ENCODE measurements at places on chromosomes 1 and 21.

DNA sequence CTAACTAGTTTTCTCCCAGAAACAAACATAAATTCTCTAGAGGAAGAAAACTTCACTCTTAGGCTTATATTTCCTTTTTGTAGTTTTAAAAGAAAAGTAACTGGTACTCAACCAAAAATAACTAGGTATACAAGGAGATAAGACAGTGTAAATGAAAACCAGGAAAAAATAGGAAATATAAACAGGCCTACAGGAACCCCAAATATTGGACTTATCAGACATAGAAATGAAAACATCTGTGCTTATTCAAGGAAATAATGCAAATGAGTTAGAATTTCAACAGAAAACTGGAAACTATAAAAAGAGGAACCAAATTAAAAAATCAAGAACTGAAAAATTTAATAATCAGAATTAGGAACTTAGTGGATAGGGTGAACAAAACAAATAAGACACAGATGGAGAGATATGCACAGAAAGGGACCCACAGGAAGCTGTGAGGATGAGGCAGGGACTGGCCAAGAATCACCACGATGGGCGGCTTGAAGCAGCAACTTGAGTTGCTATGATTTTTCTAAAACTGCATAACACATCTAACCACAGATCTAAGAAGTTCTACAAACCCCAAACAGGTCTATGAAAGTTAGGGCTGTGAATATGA, 67.5 kb upstream of the ACTRT2 start:
- DNase-seq = no peak

GRCh38 chr1:17094664-17095063, 24.6 kb downstream of the PADI2 start:
- DNase-seq = no peak

DNA sequence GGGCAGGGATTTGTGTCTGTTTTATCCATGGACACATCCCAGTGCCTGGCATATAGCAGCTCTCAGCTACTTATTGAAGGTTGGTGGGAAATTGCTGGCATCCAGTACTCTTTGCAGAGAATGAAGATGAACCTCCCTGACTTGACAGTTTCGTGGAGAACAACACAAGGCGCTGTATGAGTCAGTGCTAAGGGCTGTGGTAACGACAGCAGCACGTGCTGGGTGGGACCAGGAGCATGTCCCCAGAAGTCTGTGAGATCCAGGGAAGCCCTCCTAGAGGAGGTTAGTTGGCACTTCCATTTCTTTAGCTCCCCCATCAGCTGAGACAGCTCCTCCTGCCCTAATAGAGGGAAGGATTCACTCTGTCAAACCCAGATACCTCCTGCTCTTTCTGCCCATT, 25.9 kb upstream of the IL19 start:
- DNase-seq = no peak

DNA sequence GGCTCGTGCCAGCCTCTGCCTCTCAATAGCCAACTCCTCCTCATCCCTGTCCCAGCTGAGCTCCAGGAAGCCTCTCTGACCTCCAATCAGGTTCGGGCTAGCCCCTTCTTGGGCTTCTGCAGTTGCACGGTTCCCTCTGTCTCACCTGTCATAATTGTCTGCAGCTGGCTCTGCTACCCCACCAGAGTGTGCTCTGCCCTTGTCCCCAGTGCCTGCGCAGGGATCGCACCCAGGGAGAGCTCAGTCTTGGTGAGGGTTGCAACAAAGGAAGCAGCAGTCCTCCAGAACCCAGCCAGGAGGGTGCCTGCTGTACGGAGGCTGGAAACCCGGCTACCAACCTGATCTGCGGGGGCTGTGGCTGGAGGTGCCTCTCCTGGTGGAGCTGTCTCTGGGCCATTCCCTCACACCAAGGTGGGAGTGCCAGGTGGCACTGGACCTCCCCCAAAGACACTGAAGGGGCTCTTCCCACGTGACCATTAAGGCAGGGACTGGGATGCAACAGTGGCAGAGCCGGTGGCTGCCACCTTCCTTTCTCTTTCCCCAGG, 63.5 kb upstream of the DMRTB1 start:
- no peak for DNase-seq

DNA sequence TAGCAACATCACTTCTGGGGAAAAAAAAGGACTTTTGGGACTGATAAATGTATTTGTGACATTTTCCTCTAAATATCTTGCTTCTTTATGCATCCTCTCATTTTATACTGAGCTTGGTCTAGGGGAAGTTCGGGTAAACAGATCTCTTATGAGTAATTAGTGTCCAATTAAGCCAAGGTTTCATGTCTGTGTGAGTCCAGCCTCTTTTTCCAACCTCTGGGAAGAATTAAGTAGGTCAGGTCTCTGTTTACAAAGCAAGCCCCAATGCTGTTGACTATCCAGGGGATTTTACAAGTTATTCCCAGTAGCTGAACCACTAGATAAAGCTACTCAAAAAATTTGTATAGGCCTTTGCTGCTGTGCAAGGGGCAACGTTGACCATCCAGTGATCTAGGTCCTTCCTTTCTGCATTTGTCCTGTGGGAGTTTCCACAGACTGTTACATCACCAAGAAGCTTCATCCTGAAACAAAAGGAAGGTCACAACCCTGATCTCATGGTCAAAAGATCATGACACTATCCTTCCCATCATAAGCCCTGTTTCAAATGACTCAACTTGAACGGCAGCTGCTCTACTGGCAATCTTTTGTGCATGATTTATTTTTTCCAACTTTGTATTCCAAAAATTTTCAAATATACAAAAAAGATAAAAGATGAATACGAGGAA, 74.3 kb downstream of the ETS2 start:
- no peak for DNase-seq

GRCh38 chr1:15803380-15803779, 4.1 kb downstream of the UQCRHL start:
- DNase-seq = no peak

GRCh38 chr1:15213341-15213821, 33.6 kb upstream of the FHAD1 start:
- no peak for DNase-seq

- DNase-seq = no peak
Observed at GRCh38 chr21:43294194-43294902, 125.5 kb downstream of the CRYAA start.

DNA sequence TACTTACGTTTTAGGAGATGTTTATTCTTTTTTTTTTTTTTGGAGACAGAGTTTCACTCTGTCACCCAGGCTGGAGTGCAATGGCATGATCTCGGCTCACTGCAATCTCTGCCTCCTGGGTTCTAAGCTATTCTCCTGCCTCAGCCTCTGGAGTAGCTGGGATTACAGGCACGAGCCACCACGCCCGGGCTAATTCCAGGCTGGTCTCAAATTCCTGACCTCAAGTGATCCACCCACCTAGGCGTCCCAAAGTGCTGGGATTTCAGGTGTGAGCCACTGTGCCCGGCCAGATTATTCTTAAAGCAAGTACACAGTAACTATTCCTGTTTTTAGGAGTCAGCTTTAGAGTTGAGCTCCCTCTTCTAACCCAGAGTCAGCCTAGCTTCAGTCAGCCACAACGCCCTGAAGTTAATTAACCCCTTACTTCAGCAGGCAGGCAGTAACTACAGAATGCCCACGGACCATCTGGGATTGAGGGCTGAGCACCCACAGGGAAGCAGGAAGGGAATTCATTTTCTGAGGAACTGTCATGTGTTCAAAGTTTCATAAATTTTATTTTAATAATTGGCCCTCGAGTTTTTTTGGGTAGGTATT, 5.3 kb upstream of the ID3 start:
- DNase-seq = no peak

DNA sequence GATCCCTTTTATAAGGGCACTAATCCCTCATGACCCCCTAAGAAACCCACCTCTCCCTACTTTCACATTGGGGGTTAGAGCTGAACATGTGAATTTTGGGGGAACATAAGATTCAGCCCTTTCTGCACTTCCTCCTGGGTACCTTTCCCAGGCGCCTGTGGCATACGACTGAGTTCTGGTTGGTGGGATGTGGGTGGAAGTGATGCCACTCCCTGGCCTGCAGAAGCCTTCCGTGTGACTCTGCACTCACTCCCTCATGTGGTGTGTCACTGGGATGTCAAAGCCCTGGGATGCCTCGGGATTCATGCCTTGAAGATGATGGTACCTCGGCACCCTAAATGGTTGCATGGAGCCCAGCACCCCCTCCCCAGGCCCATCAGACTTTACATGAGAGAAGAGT, 28.3 kb upstream of the VASH2 start:
- DNase-seq = no peak

- no peak for DNase-seq
Observed at GRCh38 chr1:4467241-4467640, 187.2 kb upstream of the AJAP1 start.

DNA sequence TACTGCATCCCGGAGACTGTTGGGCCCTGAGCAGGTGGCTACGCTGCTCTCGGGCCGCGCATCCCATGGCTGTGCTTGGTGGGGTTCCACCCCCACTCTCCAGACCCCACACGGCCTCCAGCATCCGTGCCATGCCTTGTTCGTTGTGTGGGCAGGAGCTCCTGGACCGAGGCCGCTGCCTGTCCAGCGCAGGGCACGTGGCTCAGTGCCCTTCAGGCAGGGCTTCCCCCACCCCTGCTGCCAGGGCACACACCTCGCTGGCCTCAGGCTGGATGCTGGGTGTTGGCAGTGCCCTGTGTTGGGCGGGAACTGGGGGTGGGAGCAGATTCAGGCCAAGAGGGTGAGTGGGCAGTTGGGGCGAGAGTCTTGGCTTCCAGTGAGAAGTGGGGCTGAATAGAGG, 9.9 kb downstream of the PRKCZ start:
- no peak for DNase-seq

DNA sequence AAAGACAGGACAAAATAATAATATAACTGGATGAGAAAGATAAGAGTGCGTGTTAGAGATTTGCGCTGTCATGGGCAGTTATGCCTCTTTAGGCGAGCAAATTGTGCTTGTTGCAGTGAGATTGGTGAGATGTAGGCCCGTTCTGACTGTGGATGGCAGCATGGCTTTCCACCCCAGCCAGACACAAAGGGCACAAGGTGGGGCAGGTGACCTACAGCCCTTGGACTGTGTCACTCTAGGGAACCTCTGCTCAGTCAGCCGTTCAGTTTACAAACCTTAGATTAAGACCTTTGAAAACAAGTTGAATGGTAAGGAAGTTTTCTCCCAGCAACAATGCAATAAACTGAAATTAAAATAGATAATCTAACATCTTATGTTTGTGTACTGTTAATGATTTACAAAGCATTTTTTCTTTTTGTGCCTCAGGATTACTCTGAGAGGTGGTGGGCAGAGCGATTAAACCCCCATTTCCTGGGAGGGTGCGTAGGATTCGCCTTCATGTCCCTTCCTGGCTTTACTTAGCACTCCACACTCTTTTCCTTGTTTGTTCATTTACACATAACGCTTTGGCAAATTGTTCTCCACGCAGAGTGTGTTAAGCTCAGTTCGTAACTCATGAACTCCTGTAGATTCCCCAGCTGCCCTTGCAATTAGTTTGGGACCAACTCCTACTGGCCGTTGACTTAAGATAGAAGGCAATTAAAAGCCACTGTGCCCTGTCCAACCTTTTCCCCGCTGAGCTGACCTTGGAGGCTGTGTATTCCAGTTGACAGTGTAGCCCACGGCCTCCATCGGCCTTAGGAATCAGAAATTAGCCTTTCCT, 58.1 kb upstream of the IGSF5 start:
- DNase-seq = no peak

DNA sequence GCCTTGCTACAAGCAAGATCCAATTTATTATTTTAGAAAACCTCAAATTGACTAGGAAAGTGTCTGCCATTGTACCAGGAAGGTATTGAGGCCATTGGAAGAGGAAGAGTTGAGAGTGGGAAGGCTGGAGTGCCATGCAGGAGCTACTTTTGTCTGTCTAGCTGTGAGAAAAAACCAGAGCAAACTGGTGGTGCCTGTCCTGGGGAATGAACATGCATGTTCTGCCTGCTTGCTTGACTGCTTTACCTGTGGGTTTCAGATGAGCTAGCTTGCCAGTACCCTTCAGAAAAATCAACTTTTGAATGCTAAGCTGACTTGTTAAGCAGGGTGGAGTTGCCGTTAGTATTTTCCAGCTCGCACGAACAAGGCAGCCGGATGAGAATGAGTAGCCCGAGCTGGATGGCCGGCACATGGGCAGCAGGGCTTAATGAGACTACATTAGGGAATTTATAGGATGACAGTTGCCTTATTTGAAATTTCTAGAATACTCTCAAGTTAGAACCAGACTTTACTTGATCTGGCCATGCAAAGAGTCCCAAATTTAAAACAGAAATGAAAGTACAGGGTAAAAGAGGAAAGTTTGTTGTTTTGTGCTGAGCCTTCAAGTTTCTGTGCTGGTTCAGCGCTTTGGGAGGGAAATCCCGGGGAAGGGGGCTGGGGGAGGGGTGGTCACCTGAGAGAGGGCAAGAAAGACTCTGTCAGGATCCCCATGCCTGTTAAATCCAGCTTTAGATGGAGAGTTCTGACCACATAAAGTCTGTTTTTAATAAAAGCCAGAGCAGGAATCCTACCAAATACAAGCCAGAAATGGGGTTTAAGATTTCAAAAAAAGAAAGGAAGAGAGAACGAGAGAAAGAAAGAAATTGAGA, 29.6 kb upstream of the C1orf105 start:
- no peak for DNase-seq

DNA sequence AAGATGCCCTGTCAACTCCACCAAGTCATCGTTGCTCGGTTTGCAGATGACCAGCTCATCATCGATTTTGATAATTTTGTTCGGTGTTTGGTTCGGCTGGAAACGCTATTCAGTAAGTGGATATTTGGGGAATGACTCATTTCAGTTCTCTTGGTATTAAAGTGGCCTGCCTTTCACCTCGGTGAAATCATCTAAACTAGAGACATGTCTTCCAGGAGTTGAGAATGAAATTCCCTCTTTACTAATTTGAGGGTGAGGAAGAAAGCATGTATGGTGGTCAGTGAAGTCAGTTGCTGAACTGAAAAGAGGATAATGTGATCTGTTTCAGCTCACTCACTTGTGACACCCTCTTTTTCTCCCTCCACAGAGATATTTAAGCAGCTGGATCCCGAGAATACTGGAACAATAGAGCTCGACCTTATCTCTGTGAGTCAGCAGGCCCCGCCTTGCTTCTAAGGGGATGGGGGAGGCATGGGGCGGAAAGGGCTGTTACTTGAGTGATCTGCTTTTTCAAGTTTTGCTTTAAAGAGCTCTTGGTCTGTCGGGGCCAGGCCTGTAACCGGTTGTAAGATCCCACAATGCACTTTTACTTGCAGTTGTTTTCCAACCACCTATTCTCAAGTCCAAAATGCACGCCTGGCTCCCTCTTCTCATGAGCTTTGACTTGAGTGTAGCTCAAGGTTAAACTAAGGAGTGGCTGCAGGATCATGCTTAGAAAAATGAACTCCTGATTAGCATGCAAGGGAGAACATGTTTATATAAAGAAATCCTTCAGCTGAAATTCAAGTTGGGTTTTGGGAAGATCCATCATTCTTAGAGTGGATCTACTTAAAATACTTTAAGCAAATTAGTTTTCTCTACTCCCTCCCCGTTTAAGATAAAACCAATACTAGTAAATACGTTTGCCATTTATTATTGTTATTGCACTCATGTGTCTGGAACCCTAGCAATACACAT, 59.8 kb downstream of the CAPN2 start:
- DNase-seq = no peak

DNA sequence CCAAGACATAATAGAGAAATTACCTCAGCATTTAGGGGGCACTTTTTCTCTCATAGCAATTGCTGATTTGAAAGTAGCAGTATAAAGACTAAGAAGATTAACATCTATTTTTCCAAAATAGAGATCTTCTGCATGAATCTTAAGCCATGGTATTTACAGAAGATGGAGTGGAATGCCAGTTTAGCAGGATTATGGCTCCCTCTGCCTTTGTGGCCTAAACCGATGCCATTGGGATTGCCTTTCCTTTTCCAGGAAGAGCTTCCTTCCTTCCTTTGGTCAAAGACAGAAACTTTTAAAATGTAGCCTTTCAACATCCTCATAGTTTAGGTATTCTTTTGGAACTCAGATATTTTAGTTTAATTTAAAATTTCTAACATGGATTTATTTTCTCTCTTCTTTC, 39.4 kb downstream of the CFHR5 start:
- no peak for DNase-seq

All from D721Med (cell line).